ENCODE measurements at places on chromosomes 3 and 15. TPM values are rescaled to one million over a fixed set of nuclear protein-coding genes. Genes with fewer than 3 reads are reported as not detected.
A peak's percentile ranks its signal among the peaks of the same experiment; 100 is the strongest.

ATP6V1A gene
- 35.0 TPM for total RNA-seq

TRAT1 gene
- not detected for total RNA-seq

- peak; percentile 60 for DNase-seq
Observed at GRCh38 chr3:155560594-155560993, 184.3 kb downstream of the PLCH1 start.

- no peak for DNase-seq
Observed at GRCh38 chr3:25173606-25174005, 254.5 kb upstream of the RARB start.

- peak; percentile 87 for DNase-seq
Observed at GRCh38 chr3:170908235-170909116, at the start of gene EIF5A2. EIF5A2 (minus strand) TSS chr3:170908637; CDS start chr3:170907806, 831 bp downstream.

DNA sequence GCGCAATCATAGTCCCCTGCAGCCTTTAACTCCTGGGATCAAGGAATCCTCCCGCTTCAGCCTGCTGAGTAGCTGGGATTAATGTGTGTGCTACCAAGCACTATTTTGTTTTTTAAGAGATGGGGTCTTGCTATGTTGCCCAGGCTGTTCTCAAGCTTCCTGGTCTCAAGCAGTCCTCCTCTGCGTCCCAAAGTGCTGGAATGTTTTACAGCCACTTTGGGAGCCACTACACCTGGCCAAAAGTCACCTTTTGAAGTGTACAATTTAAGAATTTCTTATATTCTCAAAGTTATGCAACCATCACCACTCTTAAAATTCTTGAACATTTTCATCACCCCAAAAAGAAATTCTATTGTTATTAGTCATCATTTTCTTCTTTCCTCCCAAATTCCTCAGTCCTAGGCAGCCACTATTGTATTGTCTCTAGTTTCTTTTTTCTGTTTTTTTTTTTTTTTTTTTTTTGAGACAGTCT is 17.8 kb downstream of the CDV3 start:
- DNase-seq: peak; percentile 50

DNA sequence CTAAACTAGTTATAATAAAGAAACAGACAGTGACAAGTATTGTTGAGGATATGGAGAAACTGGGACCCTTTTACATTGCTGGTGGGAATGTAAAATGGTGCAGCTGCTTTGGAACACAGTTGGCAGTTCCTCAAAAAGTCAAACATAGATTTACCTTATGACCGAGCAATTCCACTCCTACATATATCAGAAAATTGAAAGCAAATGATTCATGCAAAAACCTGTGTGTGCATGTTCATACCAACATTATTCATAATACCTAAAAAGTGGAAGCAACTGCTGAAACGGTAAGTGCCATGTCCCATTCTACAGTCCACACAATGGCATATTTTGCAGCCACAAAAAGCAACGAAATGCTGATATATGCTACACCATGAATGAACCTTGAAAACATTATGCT is 12.2 kb upstream of the SEC61A1 start:
- DNase-seq: peak; percentile 40

GRCh38 chr3:9032231-9032777 is 69.0 kb upstream of the RAD18 start:
- DNase-seq: no peak

DNA sequence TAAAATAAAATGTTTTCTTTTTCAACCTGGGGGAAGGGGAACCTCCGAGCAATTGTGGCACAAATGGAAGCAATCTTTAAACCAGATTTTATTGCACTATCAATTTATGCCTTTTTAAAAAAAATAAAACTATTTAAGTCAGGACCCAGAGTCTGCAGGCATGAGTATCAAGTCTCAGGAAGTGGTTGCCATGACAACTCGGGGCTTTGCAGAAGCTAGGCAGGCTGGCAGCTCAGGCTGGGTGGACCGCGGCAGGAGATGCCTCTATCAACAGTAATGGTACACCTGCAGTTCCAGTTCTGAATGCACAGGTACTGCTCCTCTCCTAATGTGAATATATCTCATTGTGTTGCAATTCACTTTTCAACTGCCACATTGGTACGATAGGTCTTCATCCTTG is 447.7 kb downstream of the GABRG3 start:
- no peak for DNase-seq

Measured in foreskin keratinocyte (primary cell).